ENCODE measurements at places on chromosomes 16 and 17.

DNA sequence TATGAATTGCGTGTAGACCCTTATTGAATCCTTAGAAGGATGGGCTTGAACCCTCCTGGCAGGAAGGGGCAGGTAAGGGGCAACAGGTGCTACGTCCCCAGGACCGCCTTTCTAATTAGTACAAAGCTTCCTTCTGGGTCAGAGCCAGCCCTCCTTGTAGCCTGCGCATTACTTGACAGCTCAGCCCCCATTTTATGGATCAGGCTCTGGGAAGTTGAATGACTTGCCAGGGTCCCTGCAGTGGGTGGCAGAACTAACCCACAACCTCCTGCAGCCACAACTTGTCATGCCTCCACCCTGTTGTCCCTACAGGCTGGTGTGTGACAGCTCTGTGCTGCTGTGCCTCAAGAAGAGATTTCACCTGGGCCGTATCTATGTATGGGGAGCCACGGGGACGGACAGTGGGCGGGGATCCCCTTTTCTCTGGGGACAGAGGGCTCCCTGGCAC is 2.7 kb downstream of the MYO15B start:
- DNase-seq, result no peak

GRCh38 chr17:74408815-74409214 is 23.1 kb upstream of the GPRC5C start:
- DNase-seq, result no peak

DNA sequence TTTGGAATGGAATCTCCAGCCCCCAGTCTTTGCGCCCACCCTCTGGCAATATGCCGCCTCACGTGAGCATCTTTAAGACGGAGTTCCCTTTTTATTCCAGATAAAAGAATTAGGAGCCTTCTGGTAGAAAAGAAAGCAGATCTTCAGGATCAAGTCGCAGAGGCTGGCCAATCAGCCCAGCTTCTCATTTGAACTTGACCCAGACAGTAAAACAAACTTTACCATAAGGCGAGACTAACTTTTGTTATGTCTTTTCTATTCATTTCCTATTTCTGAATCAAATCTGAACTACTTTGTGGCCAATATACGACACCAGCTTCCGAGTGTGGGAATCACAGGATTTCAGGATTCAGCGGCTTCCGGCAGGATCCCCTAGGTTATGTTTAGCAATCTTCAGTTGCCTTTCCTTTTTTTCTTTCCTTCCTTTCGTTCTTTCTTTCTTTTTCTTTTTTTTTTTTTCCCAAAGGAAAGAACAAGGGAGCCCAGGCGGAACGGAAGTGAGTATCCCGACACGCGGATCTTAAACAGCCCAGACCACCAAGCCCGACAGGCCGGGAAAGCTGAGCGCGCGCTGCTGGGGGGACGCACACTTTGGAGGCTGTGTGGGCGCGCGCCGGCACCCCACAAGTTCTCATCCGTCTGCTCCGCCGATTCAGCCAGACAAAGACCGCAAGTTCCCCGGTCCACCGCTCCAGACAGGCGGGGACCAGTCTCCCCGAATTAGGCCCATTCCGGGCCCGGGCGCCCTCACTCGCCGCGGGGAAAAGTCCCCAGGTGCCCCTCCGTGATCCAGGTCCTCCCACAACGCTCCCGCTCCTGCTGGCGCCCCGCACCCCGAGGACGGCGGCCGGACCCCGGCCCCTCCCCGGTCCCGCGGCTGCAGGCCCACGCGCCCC is 633 bp downstream of the TBC1D16 start:
- DNase-seq, result peak; percentile 70

DNA sequence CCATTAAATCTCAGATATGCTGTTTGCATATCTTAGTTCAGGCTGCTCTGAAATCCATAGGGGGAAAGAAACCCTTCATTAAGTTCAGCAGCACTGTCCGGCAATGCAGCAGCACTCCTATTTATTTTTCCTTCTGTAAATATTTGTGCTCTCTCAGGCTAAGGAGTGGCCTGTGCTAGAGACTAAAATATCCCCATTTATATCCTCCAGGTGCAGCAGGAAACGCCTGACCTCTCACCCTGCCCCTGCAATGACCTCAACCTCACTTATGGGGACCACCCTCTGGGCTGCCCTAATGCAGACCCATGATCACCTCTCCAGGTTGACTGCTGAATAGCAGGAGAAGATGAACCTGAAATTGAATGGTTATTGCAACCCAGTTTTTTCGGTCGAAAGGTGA is 165.0 kb upstream of the ELAC2 start:
- DNase-seq, result no peak
